ENCODE measurements at places on chromosomes 11 and 22.
A peak's percentile ranks its signal among the peaks of the same experiment; 100 is the strongest.

DNA sequence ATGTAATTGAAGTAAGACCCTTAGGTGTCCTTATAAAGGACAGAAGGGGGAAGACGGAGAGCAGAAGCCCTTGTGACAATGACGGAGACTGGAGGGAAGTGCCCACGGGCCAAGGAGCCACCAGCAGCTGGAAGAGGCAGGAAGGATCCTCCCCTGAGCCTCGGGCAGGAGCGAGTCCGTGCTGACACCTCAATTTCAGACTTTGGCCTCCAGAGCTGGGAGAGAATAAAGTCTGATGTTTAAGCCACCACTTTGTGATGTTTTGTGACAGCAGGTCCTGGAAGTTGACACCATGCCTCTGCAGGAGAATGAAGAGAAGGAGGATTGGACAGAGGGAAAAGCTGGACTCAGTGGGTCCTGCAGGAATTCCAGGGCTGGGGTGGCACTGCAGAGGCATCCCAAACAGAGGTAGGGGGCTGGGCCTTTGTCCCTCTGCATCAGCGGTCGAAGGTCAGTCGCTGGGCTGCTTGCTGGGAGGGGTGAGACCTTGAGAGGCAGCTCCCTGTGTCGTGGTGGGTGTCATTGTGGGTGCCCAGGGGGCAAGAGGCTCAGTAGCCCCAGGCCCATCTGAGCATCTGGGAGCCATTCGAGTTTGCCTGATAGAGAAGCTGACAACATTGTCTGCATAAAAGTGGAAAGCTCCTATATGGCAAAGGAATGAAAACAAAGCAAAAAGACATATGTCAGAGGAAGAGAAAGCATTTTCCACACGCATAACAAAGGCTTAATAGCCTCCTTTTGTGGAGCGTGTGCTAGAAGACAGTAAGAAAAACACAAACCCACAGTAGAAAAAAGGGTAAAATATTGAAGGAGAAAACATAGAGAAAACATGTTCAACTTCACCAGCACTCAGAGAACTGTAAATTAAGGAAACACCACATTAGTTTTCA is 68.8 kb downstream of the RTL6 start:
- DNase-seq = no peak

- DNase-seq = no peak
Measured at GRCh38 chr11:115159207-115159606, 345.0 kb downstream of the CADM1 start.

GRCh38 chr11:66289548-66290329 is 796 bp upstream of the YIF1A start:
- no peak for DNase-seq

GRCh38 chr11:128388206-128388815 is 199.0 kb downstream of the ETS1 start:
- DNase-seq = no peak

DNA sequence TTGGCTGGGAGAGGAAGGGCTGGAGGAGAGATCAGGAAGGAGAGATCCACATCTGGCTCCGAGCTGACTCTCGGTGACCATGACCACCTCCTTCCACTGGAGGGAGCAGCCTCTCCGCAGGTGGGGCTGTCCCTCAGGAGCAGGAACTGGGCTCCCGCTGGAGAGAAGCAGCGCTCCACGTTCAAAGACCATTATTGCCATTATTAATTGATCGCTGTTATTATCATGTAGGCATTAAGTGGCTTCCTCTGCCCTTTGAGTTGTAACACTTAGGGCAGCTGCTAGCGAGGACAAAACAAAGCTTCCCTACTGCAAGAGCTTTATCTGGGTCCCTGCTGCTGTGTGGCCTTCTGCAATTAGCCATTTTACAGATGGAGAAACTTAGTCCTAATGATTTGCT is 251.9 kb downstream of the ST3GAL4 start:
- no peak for DNase-seq

- no peak for DNase-seq
Measured at GRCh38 chr22:30781271-30781875, 86.7 kb downstream of the OSBP2 start.

- no peak for DNase-seq
Measured at GRCh38 chr11:113705871-113706655, at the start of gene TMPRSS5. TMPRSS5 (minus strand) TSS chr11:113706308; CDS start chr11:113706224, 84 bp downstream.

DNA sequence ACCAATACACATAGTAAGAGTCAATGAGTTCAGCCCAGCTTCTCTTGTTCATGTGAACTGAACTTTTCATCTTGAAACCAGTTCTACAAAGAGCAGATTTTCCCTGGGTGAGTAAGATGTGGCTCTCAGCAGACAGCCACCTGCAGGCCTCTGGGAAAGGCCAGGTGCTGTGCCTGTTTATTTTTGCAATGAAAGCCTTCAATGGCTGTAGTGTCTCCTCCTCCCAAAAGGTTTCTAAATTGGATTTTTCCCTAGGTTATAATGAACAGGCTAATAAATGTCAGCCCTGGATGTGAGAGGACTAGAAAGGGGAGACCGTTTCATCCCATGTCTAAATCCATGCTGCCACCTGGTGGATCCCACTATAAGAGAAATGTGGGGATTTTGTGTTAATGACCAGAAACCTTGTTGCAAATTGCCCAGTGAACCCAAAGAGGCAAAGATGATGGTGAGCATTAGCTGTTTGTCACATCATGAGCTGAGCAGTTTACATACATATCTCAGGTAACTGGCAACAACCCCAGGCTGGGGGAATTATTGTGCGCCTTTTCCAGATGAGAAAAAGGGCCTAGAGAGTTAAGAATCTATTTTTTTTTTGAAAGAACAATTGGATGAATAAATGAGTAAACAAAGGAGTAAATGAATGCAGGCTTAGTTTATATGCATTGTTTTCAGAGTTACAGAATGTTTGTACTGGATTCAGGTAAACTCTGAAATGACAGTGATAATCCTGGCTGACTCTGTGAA is 12.7 kb downstream of the C11orf91 start:
- no peak for DNase-seq

GRCh38 chr11:128603003-128603696 is 15.8 kb upstream of the ETS1 start:
- DNase-seq = no peak

DNA sequence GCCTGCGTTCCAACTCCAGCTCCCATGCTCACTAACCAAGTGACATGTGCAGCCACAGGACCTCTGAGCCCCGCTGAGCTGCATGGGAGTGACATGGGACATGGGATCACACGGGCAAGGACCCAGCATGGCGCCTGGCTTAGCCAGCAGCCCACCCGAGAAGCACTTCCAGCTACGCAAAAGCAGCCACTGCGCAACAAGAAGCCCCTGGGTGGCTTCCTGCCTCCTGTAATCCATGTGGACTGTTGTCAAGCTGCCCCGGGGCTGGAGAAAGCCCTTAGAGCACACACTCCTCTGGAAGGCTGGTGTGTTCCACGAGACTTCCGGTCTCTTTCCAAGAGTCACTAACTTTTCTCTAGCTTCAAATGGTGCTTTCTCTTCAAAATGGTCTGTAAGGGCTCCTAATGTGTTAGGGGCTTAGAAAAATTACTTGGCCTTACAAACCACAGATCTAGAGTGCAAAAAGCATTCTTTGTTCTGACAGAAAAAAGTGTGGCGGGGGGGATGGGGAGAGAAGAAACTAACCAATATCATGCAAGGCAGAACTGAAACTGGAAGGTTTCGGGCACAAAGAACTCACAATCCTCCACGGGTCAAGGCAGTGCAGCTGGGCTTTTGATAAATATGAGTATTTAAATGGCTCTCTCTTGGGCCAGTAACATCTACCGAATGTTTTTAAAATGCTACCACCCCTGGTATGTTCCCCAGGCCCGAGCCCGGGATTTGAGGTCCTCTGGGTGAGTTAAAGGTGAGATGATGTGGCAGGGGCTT is 5.5 kb downstream of the C11orf24 start:
- DNase-seq = no peak

GRCh38 chr11:8333811-8334401 is 70.2 kb upstream of the LMO1 start:
- no peak for DNase-seq

GRCh38 chr11:1864831-1865665 is 12.2 kb downstream of the LSP1 start:
- DNase-seq = no peak

DNA sequence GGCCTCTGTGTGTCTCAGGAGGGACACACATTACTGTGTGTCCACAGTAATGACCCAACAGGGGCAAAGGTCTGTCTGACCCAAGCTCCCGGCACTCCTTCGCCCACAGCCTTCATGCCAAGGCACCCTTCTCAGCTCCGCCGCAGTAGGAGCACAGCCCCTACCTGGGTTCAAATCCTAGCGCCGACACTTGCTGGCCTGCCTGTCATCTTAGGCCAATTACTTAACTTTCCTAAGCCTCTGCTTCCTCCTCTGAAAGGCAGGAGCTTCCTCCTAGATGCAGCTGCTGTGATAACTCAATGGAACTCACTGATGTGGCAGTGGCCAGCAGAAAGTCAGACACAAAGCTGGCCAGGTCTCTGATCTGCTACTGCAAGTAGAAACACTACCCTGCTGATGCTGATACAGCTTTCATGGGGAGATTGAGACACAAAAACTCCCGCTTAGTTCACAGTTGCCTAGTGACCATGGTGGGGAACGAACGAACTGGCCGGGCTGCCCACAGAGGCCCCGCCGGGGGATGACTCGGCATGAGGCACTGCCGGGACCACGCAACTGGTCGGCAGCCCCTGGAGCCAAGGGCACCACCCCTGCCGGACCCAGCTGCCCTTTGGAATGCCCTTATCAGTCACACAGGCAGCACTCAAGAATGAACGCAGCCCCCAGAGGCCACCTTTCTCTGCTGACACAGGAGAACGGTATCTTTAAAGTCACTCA is 8.1 kb downstream of the EHD1 start:
- DNase-seq = no peak

GRCh38 chr11:116697639-116698038 is 75.1 kb downstream of the BUD13 start:
- no peak for DNase-seq

GRCh38 chr11:95884376-95884775 is 39.5 kb downstream of the MTMR2 start:
- DNase-seq = no peak

DNA sequence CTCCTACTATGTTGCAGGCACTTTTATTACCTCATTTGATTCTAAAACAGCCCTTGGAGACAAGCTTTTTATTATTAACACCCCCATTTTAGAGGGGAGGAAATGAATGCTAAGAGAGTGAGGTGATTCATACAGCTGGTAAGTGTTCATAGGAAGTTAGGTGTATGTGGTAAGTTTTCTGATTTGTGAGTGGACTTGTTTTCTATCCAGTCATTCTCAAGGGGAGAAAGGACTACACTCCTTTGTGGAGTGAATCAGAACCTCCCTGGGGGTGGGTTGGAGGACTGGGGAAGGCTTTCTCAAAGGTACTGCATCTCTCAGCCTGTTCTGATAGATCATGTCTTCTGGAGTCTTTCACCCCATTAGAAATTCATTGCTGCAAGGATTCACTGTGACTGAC is 23.5 kb downstream of the PKNOX2 start:
- DNase-seq = no peak

- DNase-seq = no peak
Measured at GRCh38 chr11:106271086-106271485, 193.6 kb downstream of the AASDHPPT start.

DNA sequence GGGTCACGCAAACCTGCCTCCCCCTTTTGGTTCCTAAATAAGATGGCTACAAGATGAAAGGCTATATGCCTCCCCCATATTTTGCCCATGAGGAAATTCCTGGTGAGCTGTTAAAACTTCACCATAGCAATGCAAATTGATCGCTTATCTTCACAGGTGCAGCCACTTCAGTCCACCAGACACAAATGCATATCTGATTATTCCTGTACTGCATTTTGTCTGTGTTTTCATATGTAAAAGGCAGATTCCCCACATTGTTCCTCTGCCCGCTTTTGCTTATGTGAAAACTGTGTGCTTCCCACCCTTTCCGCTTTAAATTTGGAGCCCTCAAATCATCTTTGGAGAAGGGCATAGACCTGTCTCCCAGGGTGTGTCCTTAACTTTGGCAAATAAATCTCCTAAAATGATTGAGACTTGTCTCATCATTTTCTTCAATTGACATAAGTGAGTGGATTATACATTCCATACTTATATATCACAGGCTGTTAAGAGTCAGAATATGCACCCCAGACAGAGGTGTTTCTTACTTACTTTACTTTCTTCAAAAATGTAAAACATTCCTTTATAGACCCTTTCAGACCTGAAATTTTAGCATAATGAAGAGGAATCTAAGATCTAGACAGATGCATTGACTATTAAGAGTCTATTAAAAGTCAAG is 116.4 kb downstream of the CASP12 start:
- DNase-seq = no peak

DNA sequence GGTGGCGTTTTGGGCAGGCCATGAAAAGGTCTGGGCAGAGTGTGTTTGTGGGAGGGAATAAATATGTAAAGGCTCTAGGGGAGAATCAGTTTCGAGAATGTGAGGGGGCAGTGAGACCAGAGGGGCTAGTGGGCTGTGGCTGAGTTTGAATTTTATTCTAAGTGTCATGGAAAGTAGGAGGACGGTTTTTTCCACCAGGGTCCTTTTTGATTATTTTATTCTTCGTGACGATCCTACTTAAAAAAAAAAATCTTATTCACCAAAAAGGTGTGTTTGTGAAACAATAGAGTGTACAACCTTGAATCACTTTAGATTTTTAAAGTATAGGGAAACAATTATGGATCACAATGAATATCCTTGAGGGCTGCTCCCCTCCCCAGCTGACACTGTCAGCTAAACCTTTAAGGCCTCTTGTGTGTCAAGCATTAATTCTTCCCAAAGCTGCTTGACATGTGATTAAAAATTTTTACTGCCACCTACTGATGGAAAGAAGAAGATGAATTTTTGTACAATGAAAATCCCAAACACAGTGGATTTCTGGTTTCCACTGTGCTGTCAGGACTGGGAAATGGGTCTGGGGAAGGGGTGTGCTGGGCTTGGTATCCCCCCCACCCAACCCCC is 107.5 kb upstream of the OR4B1 start:
- peak; percentile 42 for DNase-seq

GRCh38 chr11:47536915-47537314 is 16.0 kb downstream of the CELF1 start:
- no peak for DNase-seq

GRCh38 chr22:46598737-46599424 is 21.3 kb upstream of the GRAMD4 start:
- DNase-seq = no peak

DNA sequence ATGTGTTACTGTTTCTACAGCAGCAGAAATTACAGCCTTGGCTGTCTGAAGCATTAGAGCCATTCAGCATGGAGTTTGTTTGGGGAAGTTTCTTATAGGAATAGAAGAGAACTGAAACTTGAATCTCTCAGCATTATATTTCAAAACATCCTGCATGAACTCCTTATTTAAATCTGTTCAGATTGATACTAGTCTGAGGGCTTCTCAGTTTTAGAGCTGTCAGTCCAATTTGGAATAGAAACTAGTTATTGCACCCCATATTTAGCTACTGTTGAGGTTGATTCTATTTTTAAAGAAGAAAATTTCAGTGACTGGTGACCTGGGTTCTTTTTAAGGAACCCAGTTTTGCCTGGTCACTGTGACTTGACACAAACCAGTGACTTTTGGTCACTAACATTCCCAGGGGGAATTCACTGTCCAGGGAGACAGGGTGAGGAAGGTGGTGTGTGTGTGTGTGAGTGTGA is 126.0 kb upstream of the TTC12 start:
- no peak for DNase-seq

GRCh38 chr22:29954203-29954855 is 71.4 kb downstream of the MTMR3 start:
- DNase-seq = no peak
